CD4-positive, alpha-beta T cell (primary cell): ENCODE measurements at places on chromosomes 7 and 10.

DNA sequence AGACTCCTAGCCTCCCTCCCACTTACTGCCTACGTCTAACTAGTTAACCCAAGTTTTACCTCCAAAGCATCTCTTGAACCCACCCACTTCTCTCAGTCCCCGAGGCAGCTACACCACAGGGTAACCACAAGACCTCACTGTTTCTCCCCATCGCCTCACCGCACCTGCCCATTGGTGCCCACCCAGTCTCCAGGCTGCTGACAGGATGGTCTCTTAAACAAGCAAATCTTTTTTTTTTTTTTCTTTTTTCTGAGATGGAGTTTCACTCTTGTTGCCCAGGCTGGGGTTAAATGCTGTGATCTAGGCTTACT lies 47.0 kb downstream of the DENND2A start:
- H3K27ac ChIP-seq = no peak overlapping the region
- no peak overlapping the region for H3K4me3 ChIP-seq
- H3K36me3 ChIP-seq = no peaks in the 10 kb centered on the region
- no peaks in the 10 kb centered on the region for H3K4me1 ChIP-seq
- peaks cover 9% of the 10 kb centered on the region for H3K27me3 ChIP-seq
- no peak for DNase-seq

DNA sequence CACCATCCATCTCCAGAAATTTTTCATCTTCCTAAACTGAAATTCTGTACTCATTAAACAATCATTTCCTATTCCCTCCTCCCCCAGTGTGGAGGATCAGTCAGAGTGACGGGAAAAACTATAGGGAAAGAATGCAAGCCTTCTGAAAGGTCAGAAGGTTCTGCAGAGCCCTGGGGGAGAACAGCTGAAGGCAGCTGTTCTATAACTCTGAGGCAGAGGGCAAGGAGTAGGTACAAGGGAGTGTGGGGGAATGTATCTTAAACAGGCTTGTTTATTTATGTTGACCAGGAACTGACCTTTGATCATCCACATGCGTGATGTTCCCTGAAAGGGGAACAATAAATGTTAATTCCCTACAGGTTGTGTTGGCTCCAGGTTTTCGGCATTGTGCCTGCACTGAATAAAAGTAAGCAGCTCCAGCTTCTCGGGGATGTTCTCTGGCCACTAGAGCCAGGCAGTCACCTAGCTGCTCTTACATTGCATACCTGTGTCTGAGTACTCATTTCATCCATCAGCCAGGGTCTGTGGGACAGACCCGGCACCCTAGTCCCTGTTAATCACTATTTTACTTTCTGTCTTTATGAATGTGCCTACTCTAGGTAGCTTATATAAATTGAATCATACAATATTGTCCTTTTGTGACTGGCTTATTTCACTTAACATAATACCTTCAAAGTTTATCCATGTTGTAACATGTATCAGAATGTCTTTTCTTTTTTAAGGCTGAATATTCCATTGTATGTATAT lies 5.8 kb downstream of the IFIT1 start:
- no peak for DNase-seq
- no peak overlapping the region for H3K27ac ChIP-seq
- H3K36me3 ChIP-seq = peaks cover 5% of the 10 kb centered on the region
- no peaks in the 10 kb centered on the region for H3K27me3 ChIP-seq
- no peak overlapping the region for H3K4me3 ChIP-seq

DNA sequence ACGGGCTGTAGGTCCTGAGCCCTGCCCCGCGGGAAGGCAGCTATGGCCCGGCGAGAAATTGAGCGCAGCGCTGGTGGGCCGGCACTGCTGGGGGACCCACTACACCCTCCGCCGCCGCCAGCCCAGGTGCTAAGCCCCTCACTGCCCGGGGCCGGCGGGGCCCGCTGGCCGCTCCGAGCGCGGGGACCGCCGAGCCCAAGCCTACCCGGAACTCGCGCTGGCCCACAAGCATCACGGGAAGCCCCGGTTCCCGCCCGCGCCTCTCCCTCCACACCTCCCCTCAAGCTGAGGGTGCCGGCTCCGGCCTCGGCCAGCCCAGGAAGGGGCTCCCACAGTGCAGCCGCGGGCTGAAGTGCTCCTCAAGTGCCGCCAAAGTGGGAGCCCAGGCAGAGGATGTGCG lies 5.5 kb upstream of the CACUL1 start:
- peaks cover 9% of the 10 kb centered on the region for H3K4me1 ChIP-seq
- H3K27ac ChIP-seq = no peak overlapping the region
- H3K4me3 ChIP-seq = no peak overlapping the region
- no peaks in the 10 kb centered on the region for H3K36me3 ChIP-seq
- H3K27me3 ChIP-seq = no peaks in the 10 kb centered on the region
- DNase-seq = peak; percentile 4

- no peaks in the 10 kb centered on the region for H3K27me3 ChIP-seq
- H3K4me1 ChIP-seq = no peaks in the 10 kb centered on the region
- H3K36me3 ChIP-seq = no peaks in the 10 kb centered on the region
- DNase-seq = no peak
- no peak overlapping the region for H3K4me3 ChIP-seq
- no peak overlapping the region for H3K27ac ChIP-seq
These were observed 642.0 kb upstream of the PFKP start for GRCh38 chr10:2425320-2425719.

DNA sequence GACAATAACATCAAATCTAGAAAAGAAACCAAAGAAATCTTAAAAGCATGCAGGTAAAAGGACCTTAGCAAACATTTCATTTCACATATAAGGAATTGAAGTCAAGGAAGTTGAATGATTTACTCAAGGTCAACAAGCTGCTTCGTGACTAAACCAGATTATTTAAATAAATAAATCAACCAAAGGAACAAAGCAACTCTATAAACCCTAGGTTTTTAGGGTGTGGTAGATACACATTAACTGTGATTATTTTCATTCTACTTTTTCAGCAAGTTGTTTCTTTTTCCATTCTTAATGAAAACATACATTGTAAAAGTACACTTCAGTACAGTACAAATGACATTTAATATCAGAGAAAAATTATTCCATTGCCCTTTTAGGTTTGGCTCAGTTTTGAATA lies 382.0 kb upstream of the STEAP1 start:
- H3K4me3 ChIP-seq = no peak overlapping the region
- no peaks in the 10 kb centered on the region for H3K4me1 ChIP-seq
- no peak for DNase-seq
- H3K27ac ChIP-seq = no peak overlapping the region

GRCh38 chr10:115944538-115944937 lies 328.5 kb downstream of the GFRA1 start:
- H3K4me1 ChIP-seq = no peaks in the 10 kb centered on the region
- no peak overlapping the region for H3K4me3 ChIP-seq
- H3K27me3 ChIP-seq = no peaks in the 10 kb centered on the region
- no peaks in the 10 kb centered on the region for H3K36me3 ChIP-seq
- no peak for DNase-seq
- H3K27ac ChIP-seq = no peak overlapping the region

- H3K27ac ChIP-seq = no peak overlapping the region
These were observed 38.0 kb downstream of the EGFR start for GRCh38 chr7:55056577-55057480.

GRCh38 chr10:14123139-14123538 lies 207.6 kb downstream of the FRMD4A start:
- no peak overlapping the region for H3K4me3 ChIP-seq
- no peak for DNase-seq
- no peak overlapping the region for H3K27ac ChIP-seq
- H3K4me1 ChIP-seq = no peaks in the 10 kb centered on the region
- H3K36me3 ChIP-seq = no peaks in the 10 kb centered on the region
- no peaks in the 10 kb centered on the region for H3K27me3 ChIP-seq

GRCh38 chr7:88665892-88666514 lies 93.5 kb upstream of the ZNF804B start:
- H3K4me3 ChIP-seq = no peak overlapping the region
- H3K27me3 ChIP-seq = no peaks in the 10 kb centered on the region
- DNase-seq = no peak
- no peaks in the 10 kb centered on the region for H3K4me1 ChIP-seq

DNA sequence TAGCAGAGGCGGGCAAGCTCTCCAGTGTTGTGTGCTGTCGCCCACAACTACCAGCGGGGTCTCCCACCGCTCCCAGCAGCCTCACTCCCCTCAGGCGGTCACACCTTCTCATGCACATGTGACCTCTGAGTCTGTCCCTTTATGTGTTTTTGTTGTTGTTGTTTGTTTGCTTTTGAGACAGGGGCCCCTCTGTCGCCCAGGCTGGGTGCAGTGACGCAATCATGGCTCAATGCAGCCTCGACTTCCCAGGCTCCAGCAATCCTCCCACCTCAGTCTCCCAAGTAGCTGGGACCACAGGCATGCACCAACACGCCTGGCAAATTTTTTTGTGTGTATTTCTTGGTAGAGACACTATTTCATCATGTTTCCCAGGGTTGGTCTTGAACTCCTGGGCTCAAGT lies 1.5 kb downstream of the CPSF4 start:
- no peak overlapping the region for H3K27ac ChIP-seq
- no peak for DNase-seq
- H3K27me3 ChIP-seq = no peaks in the 10 kb centered on the region
- H3K4me3 ChIP-seq = no peak overlapping the region
- peaks cover 20% of the 10 kb centered on the region for H3K36me3 ChIP-seq
- H3K4me1 ChIP-seq = peaks cover 30% of the 10 kb centered on the region

DNA sequence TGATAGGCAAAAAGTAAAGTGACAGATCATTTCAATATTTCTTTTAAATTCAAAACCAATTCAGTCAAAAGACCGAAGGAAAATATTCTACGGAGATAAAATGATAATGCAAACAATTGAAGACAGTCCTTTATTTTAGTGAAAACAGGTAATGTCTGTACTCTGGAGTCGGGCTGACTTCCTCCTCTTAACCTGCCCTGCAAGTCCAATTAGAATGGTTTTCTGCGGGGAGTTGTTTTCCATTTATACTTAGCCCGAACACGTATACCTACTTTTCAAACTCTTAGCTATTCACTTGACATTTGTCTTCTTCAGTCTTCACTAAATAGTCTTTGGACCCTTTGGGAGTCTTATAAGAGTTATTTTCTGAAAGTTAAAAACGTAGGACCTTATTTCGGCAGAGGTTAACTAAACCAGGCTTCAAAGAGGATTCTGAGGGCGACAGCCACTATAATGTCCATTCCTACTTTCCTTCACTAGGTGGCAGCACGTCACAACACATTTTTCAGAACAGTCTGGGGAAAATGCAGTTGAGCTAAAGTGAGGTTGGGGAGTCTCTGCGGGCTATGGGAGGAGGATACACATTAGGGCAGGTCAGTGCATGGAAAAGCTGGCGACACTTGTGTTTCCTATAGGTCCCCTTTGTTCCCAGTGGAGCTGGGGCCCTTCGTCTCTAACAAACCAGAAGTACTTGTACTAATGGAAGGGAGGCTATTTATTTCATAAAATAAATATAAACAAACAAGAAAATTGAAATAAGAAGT lies 472.0 kb downstream of the KCNMA1 start:
- no peak overlapping the region for H3K27ac ChIP-seq
- peaks cover 2% of the 10 kb centered on the region for H3K4me1 ChIP-seq
- H3K27me3 ChIP-seq = peaks cover 6% of the 10 kb centered on the region
- peak; percentile 52 for DNase-seq
- H3K36me3 ChIP-seq = no peaks in the 10 kb centered on the region
- no peak overlapping the region for H3K4me3 ChIP-seq

GRCh38 chr10:122149561-122150505 lies 121.3 kb upstream of the BTBD16 start:
- H3K27ac ChIP-seq = no peak overlapping the region
- no peaks in the 10 kb centered on the region for H3K27me3 ChIP-seq
- H3K4me1 ChIP-seq = no peaks in the 10 kb centered on the region
- no peak for DNase-seq
- H3K4me3 ChIP-seq = no peak overlapping the region
- H3K36me3 ChIP-seq = no peaks in the 10 kb centered on the region

DNA sequence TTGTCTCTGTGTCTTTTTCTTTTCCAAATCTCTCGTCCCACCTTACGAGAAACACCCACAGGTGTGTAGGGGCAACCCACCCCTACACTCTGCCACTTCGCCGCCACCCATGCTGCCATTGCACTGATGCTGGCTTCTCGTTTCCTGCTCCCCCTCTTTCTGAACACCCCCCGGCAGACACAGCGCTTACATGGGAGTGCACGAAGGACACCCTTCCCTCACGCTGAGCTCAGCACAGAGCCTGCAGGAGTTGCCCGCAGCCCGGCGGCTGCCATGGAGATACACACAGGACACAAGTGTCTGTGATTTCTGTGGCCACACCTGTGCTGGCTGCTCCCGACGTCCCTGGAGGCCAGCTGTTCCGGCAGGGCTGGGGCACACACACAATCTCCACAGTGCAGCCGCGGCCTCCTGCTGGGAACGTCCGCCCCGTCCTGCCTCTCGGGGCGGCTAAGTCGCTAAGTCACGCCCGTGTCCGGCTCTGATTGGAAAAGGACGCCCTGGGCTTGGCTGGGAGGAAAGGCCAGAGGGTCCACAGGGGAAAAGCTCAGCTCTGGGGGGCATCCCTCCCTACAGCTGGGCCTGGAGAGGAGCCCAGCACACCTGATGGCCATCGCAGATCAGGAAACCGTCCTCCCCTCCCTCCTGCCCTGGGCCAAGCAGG lies 349.8 kb downstream of the PTPRN2 start:
- DNase-seq = no peak
- H3K4me3 ChIP-seq = no peak overlapping the region
- no peaks in the 10 kb centered on the region for H3K4me1 ChIP-seq

GRCh38 chr7:112286250-112287086 lies 80.0 kb downstream of the ZNF277 start:
- H3K4me1 ChIP-seq = no peaks in the 10 kb centered on the region
- no peaks in the 10 kb centered on the region for H3K27me3 ChIP-seq
- H3K36me3 ChIP-seq = peaks cover 7% of the 10 kb centered on the region
- H3K27ac ChIP-seq = no peak overlapping the region
- H3K4me3 ChIP-seq = no peak overlapping the region

- H3K4me3 ChIP-seq = no peak overlapping the region
- H3K4me1 ChIP-seq = no peaks in the 10 kb centered on the region
- no peaks in the 10 kb centered on the region for H3K27me3 ChIP-seq
- DNase-seq = no peak
- H3K27ac ChIP-seq = no peak overlapping the region
- H3K36me3 ChIP-seq = no peaks in the 10 kb centered on the region
These were observed 122.4 kb downstream of the CTTNBP2 start for GRCh38 chr7:117750612-117751563.

DNA sequence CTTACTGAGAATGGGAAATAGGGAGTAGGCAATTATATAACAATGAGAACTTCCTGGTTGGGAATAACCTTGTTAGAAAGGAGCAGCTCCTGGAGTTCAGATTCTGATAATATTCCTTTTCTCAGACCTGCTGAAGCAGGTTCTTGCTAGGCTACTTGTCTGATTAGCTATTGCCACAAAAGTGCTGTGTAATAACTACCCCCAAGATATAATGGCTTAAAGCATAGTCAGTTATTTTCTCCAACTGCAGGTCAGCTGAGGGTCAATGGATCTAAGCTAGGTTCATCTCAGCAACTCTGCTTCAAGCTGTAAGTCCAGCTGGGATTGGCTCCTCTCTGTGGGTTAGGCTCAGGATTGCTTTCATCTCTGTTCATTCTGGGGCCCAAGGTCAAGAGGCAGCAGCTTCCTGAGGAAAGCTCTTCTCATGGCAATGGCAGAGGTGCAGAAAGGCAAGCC lies 9.4 kb upstream of the CNOT4 start:
- no peak for DNase-seq
- no peaks in the 10 kb centered on the region for H3K27me3 ChIP-seq
- no peak overlapping the region for H3K27ac ChIP-seq
- no peak overlapping the region for H3K4me3 ChIP-seq
